ENCODE measurements at places on chromosomes 1 and 21. TPM values are rescaled to one million over a fixed set of nuclear protein-coding genes. Genes with fewer than 3 reads are reported as not detected.
A peak's percentile ranks its signal among the peaks of the same experiment; 100 is the strongest.

Gene HSF2BP
- 2.0 TPM for total RNA-seq

- peak; percentile 33 for DNase-seq
These were observed 72.2 kb upstream of the KRTAP19-8 start for GRCh38 chr21:31110430-31110829.

- DNase-seq: no peak
These were observed 284.1 kb downstream of the BRINP3 start for GRCh38 chr1:190193508-190194115.

DNA sequence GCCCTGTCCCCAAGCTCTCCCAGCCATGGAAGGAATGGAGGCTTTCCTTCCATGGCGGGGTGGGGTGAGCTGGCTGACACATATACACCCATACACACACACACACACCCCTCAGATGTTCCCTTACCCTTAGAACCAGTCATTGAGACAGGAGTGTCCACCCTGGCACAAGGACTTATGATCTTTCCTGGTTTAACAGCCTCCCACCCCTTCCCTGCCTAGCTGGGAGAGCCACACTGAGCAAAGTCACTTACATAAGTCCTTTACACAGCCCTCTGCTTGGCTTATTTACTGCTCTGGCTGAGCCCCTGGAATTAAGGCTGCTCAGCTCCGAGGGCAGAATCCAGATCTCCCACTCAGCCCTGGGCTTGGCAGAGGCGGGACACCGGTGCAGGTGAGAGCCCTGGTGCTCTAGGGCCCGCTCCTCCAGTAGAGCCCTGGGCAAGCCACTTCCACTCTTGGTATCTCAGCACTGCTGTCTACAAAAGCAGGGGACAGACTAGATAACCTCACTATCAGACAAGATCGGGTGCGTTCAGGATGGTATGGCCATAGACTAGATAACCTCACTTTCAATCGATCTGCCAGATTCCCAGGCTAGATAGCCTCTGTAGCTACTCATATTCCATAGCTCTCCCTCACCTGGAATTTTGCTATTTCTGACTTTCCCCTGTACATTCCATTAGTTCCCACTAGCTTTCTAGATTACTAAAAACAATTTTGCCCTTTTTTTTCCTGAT lies 16.7 kb downstream of the SLC6A9 start:
- no peak for DNase-seq

DNA sequence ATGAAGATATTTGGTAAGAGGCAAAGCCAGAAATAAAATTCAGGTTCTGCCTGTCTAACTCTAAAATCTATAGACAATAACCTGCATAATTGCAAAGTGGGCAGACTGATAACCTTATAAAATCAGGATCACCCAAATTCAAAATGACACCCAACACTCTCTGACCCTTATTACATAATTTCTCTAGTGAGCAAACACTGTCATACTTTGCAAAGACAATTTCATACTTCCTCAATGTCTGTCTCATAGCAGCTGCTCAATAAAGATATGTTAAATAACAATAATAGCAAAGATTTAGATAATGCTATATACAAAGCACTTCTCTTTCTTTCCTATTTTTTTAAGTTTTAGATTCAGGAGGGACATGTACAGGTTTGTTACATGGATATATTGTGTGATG lies 118.5 kb downstream of the UCHL5 start:
- no peak for DNase-seq

DNA sequence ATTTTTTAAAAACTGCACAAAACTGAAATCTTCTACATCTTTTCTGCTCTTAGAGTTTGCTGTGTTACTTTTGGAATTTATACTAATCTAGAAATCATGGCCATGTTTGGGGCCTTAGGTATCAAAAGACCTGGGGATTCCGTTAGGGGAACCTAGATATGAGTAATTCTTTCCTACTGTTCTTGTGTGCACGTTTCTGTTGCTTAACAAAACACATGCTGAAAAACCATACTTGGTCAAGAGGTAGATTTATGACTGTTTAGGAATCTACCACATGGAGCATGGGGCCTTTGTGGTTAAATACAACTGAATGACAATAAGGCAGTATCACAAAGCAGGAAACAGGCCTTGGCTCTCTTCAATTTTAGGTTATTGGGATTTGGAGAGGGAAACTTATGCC lies 291.9 kb upstream of the USP25 start:
- DNase-seq: no peak

DNA sequence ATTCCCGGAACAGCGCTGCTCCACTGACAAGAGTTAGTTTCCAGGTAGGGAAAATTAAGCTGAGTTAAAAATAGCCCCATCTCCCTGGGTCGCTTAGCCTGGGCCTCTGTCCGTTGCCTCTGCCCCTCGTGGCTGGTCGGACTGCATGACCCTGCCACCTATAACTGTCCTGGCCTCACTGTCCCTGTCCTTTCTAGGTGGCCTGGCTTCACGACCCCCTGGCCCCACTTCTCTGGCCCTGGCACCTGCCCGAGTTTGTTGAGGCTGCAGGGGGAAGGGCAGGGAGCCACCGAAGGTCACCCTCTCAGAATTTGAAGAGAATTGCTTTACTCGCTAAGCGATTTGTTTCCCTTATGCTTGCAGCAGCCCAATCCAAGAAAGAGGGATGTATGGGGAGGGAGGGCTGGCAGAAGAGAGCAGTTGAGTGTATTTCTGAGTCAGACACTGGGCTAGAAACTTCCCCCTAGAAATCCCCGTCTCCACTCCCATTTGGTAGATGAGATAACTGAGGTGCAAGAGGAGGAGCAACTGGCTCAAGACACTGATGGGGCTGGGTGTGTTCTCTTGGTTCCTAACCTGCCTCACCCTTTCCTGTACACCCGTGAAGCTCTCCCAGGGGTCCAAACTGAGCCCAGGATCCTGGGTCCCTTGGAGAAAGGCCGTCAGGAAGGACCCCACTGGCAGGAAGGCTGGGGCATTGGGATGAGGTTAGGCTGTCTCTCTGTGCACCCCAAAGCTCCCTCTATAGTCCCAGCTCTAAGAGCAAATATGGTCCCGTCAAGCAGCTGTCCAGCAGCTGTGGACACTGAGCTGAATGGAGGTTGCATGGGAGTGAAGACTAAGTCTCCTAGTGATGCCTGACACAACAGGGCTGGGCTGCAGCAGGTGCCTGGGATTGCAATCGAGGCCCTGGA lies 2.9 kb upstream of the EDN2 start:
- DNase-seq: no peak
